ENCODE measurements at places on chromosomes 11 and 22. TPM values are rescaled to one million over a fixed set of nuclear protein-coding genes. Genes with fewer than 3 reads are reported as not detected.
A peak's percentile ranks its signal among the peaks of the same experiment; 100 is the strongest.

GRCh38 chr11:119145551-119145950, 3.3 kb upstream of the ABCG4 start:
- no peak for DNase-seq

GRCh38 chr11:128516886-128517285, 70.5 kb downstream of the ETS1 start:
- no peak for DNase-seq

DNA sequence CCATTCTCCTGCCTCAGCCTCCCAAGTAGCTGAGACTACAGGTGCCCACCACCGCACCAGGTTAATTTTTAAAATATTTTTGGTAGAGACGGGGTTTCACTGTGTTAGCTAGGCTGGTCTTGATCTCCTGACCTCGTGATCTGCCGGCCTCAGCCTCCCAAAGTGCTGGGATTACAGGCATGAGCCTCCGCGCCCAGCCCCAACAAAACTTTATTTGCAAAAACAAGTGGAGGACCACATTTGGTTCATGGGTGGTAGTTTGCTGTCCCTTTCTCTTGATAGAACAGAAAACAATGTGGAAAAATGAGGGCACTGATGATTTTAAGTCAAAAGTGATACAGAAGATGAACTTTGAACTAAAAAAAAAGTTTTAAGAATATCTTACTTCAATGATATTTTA, 121.8 kb upstream of the SERPIND1 start:
- DNase-seq, result no peak

DNA sequence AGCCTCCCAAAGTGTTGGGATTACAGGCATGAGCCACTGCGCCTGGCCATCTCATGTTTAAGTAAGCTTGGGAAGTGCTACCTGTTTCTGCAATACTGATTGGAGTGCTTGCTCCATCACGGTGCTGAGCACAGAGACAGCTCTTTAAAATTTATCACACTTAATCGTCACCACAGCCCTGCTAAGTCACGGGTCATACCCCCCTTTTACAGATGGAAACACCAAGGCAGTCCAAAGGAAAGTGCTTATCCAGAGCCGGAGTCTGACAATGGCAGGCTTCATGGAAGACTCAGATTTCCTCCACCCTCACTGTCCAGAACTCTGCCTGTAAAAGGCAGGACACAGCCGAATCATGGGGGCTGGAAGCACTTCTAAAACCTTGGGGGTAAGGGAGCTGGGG, 2.7 kb upstream of the C22orf15 start:
- no peak for DNase-seq

- no peak for DNase-seq
Observed at GRCh38 chr11:128660947-128661346, 32.9 kb upstream of the FLI1 start.

DNA sequence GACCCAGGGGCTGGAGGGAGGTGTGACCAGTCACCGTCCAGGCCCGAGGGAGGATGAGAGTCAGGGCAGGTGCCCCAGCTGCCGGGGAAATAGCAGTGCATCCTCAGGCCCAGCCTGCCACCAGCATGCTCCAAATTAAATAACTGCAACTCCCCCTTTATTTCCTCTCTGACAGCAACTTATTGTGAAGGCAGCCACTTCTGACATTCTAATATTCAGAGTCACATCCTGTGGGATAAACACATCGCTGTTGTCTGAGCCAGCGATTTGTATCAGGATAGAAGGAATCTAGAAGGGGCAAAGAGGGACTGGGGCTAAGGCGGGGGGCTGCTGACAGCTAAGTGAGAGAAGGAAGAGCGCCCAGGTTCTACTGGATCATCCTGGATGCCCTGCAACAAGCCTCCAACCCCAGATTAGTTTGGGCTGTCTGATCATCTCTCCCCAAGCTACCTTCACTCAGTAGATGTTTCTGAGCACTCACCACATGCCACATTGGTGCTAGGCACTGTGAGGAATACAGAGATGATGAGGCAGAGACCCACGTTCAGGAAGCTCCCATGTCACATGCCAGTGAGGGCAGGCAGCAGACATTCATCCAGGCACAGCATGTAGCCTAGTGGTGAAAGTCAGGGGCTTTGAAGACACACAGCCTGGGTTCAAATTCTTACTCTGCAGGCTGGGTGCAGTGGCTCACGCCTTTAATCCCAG, 214.1 kb downstream of the BUD13 start:
- no peak for DNase-seq

DNA sequence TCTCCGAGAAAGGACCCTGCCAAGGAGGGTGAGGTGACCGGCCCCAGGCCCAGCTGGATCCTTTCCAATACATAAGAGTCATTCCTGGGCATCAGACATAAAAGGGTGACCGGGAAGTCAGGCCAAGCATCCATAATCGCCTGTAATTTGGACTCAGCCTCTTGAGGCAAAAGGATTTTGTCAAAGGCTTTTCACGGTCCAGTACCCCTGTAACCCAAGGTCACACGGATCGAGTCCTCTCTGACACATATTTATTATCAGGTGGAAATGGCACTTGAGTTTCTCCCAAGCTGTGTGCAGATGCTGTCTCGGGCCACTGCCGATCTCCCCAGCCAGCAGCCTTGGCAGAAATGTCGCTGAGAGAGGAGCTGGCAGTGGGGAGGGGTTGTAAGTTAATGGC, 556.5 kb downstream of the MN1 start:
- no peak for DNase-seq

GRCh38 chr11:134461621-134462020, 49.6 kb upstream of the B3GAT1 start:
- no peak for DNase-seq

- no peak for DNase-seq
Observed at GRCh38 chr11:79609511-79609910, 168.7 kb upstream of the TENM4 start.

DNA sequence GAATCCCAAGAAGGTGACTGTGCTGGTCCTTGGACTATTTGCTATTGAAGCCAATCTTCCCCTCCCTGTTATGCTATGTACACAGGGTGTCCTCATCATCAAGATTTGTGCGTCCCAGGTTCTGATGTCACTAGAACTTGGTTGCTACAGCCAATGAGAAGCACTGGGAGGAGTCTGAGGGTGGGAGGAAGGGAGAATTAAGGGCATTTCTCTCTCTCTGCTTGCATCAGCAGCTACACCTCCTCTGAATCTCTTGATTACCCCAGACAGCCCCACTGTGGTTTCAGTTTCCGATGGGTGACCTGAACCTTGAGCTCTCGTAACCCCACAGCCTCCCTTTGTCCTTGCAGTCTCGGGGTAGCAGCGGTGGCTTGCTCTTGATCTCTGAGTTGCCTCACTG, 212.4 kb upstream of the SESN3 start:
- no peak for DNase-seq

DNA sequence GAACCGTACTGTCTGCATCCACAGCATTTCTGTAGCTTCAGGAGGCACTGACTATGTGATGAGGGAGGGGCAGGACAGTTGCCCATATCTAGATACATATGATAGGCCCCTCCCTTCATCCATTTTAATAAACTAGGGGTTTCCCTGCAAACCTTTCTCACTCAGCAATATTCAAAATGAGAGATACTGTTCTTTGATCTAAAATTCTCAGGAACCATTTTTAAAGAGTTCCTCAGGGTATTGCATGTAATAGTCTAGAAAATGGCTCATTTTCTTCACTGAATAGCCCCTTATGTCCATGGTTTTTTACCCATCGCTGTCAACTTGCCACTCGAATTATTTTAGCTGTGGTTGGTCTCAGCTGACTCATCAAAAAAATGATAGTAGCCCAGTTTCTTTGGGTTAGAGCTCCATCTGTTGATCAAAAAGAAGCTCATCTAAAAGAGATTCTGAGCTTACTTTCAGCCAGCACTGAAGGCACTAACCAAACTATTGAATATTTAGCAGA, 37.0 kb upstream of the DNAJB7 start:
- no peak for DNase-seq

DNA sequence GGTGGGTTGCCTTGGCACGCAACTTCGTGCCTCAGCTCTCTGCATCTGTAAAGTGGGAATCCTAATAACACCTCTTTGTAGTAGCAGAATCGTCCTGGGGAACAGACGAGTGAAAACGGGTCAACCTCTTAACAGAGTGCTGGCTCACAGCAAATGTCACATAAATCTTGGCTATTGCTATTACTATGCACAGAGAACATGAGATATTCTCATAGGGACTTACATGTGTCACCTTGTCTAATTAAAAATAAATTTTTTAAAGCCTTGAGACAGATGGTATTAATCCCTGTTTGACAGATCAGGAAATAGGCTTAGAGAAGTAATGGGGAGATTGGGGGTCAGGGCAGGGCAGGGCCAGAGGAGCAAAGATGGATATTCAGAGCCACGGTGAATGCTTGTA, 44.3 kb upstream of the IGSF9B start:
- DNase-seq, result no peak

- DNase-seq, result no peak
Observed at GRCh38 chr11:120566176-120566575, 54.6 kb downstream of the GRIK4 start.

GRCh38 chr11:45926536-45927331, 4.3 kb downstream of the LARGE2 start:
- no peak for DNase-seq

- no peak for DNase-seq
Observed at GRCh38 chr11:100855466-100856067, 168.5 kb downstream of the ARHGAP42 start.

DNA sequence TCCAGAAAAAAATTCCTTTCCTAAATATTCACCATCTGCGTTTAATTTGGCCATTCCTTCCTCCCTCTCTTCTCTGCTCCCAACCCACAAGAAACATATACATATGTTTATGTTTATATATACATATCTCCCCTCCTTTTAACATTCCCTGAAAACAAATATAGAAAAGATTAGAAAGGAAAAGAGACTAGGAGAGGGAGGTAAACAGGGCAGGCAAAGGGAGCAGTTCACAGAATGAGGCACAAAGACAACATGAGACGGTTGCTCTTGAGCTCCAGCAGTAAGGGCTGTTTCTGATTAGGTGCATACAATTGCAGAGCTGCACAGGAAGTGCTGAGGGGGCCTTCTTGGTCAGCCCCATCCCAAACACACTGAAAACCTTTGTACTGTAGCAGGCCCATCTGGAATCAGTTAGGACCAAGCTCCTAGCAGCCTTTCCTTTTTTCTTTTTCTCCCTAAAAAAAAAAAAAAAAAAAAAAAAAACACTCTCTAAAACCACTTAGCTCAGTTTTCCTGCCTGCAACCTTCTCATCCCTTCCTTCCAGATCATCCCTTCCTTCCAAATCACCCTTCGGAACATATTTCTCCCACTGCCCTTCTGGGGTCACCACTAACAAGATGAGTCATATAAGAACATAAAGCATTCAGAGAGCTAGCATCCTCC, 57.0 kb downstream of the RBFOX2 start:
- DNase-seq, result peak; percentile 33

- no peak for DNase-seq
Observed at GRCh38 chr22:20031732-20032406, 11.0 kb downstream of the TANGO2 start.

GRCh38 chr22:40058265-40058664, 63.5 kb downstream of the FAM83F start:
- no peak for DNase-seq

GRCh38 chr11:2693271-2694261, 6.2 kb downstream of the KCNQ1OT1 start:
- DNase-seq, result peak; percentile 38

GRCh38 chr22:48941033-48941902, 886.4 kb downstream of the BRD1 start:
- peak; percentile 30 for DNase-seq

- no peak for DNase-seq
Observed at GRCh38 chr11:88337987-88338668, 592 bp upstream of the CTSC start.

DNA sequence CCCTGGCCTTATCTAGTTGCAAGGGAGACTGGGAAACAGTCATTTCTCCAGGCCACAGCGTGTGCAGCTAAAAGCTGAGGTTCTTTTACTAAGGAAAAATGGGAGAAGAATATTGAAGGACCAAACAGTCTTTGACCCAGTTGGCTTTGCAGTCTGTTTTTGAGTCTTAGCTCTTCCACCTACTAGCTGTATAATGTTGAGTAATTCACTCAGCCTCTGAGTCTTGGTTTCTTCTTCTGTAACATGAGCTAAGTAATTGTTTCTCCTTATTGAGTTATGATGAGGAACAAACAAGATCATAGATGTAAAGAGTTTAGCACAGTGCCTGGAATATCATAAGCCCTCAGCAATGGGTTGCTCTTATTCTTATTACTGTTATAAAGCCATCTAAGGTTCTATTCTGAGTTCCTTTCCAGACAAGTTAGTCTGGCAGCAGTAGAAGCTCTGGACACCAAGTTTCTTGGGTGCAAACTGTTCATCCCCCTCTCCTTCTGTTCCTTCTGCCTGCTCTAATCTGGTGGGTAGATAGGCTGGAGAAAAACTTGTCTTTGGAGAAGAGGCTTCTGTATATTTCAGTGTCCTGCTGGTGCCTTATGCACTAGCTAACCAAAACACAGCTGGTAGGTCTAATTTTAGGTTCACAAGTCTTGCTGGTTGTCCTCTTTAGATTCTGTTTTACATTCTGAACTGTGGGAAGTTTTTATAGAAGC, 13.5 kb downstream of the TRIM44 start:
- no peak for DNase-seq

DNA sequence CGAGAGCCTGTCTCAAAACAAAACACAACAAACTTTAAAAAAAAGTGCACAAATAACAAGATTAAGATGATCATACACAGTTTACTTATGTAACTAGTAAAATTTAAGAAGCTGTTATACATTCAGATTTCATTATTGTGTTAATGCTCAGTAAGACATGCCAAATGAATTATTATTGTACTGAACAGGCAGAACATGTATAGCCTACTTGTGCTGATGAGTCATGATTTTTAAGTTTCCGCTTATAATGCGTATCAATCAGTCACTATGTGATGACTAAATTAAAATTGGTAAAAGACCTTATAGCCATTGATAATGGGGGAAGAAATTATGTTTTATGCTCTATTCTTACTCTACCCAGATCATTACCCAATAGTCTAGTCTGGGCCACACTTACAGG, 20.5 kb upstream of the EXPH5 start:
- no peak for DNase-seq

DNA sequence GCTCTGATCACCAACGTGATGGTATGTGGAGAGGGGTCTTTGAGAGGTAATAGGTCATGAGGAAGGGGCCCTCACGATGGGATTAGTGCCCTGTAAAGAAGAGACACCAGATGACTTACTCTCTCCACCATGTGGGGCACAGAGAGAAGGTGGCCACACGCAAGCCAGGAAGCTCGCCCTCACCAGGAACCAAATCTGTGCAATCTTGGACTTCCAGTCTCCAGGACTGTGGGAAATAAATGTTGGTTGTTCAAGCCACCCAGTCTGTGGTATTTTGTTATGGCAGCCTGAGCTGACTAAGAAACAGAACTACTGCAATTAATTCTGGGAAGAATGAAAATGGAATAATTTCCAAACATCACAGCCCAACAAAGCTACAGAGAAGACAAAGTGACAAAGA, 117.5 kb downstream of the SNX19 start:
- no peak for DNase-seq

The SPDYC gene
- not detected for total RNA-seq

The IGSF9B gene
- total RNA-seq, result 3.3 TPM

The MMP3 gene
- 63.4 TPM for total RNA-seq

The TMPRSS4 gene
- total RNA-seq, result not detected

The DEFB131B gene
- total RNA-seq, result not detected

The CHADL gene
- 3.7 TPM for total RNA-seq

The ZNF280A gene
- total RNA-seq, result not detected
